ENCODE measurements at places on chromosomes 3 and 15.

- DNase-seq: no peak
Measured at GRCh38 chr3:20125897-20126296, 60.1 kb downstream of the SGO1 start.

DNA sequence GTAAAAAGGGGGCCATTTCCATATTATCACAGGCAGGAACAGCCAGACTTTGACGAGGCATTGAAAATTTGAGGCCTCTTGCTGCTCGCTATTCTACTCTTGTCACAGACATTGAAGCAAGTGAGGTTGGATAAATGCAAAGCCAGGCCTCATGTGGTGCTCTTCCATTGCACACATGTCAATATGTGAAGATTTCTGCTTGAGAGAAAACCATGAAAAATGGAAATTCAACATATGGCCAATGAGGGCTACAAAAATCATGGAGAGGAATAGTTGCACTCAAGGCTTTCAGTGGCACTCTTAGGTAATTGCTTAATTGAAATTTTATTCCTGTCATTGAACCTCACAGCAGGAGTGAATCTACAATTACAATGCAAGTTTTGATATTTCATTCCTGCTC lies 185.6 kb upstream of the MBNL1 start:
- DNase-seq: no peak

GRCh38 chr15:85782064-85782463 lies 12.7 kb downstream of the KLHL25 start:
- DNase-seq: no peak

GRCh38 chr3:55369141-55369847 lies 117.8 kb downstream of the WNT5A start:
- DNase-seq: no peak

- DNase-seq: no peak
Measured at GRCh38 chr3:62708638-62709373, 166.4 kb downstream of the CADPS start.
